IMR-90 (cell line): ENCODE measurements at places on chromosomes 1 and 21. TPM values are rescaled to one million over a fixed set of nuclear protein-coding genes. Genes with fewer than 3 reads are reported as not detected.

DNA sequence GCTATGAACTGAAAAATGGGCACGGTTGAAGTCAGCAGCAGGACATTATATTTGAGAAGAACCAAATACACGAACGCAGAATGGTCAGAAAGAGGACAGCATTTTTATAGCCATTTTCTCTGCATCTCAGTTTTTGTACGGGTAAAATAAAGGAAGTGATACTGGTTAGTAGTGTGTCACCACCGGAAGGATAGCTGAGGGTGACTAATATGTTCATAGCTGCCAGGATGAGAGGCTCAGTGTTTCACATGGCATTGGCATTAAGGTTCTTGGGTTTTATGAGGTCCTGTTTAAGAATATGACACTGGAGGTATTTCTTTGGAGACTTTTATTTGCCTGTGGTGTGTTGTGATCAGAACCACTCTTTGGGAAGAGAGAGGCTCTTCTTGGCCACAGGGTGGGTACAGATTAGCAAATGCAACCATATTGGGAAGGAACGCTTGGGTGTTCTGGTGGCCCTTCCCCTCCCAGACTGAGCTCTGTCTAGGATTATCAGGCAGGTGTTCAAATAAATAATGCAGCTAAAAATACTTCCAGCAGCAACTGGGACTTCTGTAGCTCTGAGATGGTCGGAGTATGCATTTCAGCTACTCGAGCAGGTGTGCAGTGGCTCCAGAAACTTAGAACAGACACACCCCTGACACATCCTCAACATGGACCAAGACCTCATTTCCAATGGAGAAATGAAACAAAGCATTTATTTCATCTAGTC lies 158.2 kb downstream of the PBX1 start:
- H3K27me3 ChIP-seq: no peaks in the 10 kb centered on the region
- H3K4me3 ChIP-seq: no peak overlapping the region
- H3K27ac ChIP-seq: no peak overlapping the region
- no peaks in the 10 kb centered on the region for H3K36me3 ChIP-seq

DNA sequence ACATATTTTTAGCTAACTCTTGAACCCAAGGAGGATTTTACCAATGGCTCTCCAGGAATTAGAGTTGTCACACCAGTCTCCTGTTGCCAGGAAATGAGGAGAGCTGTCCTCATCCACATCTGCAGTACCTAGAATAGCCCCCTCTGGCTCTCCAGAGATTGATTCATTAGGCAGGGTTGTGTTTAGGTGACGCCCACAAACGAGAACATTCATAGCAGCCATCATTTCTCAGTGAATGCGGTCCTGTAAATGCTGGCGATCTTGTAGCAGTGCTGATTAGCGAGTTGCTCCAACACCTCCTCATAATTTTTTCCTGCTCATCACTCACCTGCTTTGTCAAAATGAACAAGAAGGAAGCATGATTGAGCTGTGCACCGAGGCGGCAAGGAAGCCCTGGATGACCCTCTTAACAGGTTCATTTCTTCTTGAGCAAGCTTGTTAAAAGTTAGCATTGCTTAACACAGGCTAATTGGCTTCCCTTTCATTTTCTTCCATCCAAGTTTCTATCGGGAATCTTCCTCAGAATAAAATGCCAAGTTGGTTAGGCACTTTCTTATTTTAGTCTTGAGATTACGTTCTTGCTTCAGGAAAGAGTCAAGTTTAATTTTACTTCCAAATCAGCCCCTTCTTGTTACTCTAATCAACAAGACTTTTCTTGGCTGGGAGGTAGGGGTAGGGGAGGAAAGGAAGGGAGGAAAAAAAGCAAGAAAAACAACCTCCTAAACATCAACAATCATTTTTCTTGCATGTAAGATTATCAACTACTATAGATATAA lies 16.5 kb upstream of the KLHDC8A start:
- no peak overlapping the region for H3K27ac ChIP-seq
- H3K4me1 ChIP-seq: peaks cover 21% of the 10 kb centered on the region
- no peak overlapping the region for H3K4me3 ChIP-seq
- no peaks in the 10 kb centered on the region for H3K36me3 ChIP-seq
- peak; percentile 16 for DNase-seq

DNA sequence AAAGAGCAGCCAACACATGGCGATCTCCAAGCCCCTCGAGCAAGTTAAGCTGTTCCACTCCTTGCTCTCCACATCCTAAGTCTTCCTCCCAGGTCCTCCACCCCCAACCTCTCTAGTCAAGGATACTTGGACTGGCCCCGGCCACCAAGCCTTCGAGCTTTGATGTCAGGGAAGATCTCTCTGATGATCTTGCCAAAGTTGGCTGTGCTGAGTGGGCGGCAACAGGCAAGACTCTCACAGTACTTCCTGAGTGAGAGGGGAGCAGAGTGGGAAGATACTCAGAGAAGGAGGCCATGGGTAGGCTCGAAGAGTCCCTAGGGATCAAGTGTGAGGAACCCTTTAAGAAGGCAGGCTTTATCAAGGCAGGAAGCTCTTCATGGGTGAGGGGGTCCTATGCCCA lies 2.8 kb downstream of the RFX5 start:
- H3K4me1 ChIP-seq: peaks cover 7% of the 10 kb centered on the region
- no peak overlapping the region for H3K4me3 ChIP-seq
- peaks cover 23% of the 10 kb centered on the region for H3K36me3 ChIP-seq
- H3K27me3 ChIP-seq: no peaks in the 10 kb centered on the region
- H3K27ac ChIP-seq: no peak overlapping the region
- DNase-seq: no peak

CACNA1S gene
- not detected in 2 replicates for total RNA-seq

GRCh38 chr21:36630485-36631206 lies 68.3 kb upstream of the SIM2 start:
- no peak overlapping the region for H3K27ac ChIP-seq
- no peaks in the 10 kb centered on the region for H3K36me3 ChIP-seq
- H3K4me3 ChIP-seq: no peak overlapping the region
- DNase-seq: peak; percentile 22
- H3K27me3 ChIP-seq: peaks cover 24% of the 10 kb centered on the region

GRCh38 chr1:178273707-178274410 lies 180.0 kb downstream of the RASAL2 start:
- no peaks in the 10 kb centered on the region for H3K36me3 ChIP-seq
- H3K4me1 ChIP-seq: peaks cover 9% of the 10 kb centered on the region

- H3K27ac ChIP-seq: no peak overlapping the region
- DNase-seq: peak; percentile 87
- peaks cover 68% of the 10 kb centered on the region for H3K36me3 ChIP-seq
- peaks cover 9% of the 10 kb centered on the region for H3K4me1 ChIP-seq
- H3K4me3 ChIP-seq: no peak overlapping the region
These were observed 29.4 kb upstream of the BMP8A start for GRCh38 chr1:39462074-39462473.

DNA sequence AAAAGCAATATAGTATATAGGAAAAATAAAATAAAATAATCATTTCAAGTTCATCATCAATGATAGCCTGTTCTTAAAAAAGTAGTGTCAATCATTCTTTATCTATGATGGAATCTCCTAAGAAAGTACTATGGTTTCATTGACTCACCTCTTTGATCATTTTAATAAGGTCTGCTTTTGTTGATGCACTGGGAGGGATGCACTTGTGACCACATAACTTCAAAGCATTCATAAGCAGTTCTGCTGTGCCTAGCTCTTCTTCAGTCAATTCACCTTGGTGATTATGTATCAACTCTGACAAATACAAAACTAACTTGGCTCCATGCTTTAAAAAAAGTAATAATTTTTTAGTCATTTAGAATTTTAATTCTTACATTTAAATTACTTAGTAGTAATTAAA lies 84.8 kb upstream of the GNG4 start:
- no peaks in the 10 kb centered on the region for H3K27me3 ChIP-seq
- no peaks in the 10 kb centered on the region for H3K36me3 ChIP-seq

CELA2A gene
- not detected in 2 replicates for total RNA-seq

GRCh38 chr1:56505792-56506743 lies 73.3 kb downstream of the PLPP3 start:
- peaks cover 89% of the 10 kb centered on the region for H3K36me3 ChIP-seq
- H3K27ac ChIP-seq: no peak overlapping the region
- no peak for DNase-seq
- H3K27me3 ChIP-seq: no peaks in the 10 kb centered on the region
- peaks cover 11% of the 10 kb centered on the region; the same call in 1 of the 2 replicates for H3K4me1 ChIP-seq
- no peak overlapping the region for H3K4me3 ChIP-seq

DNA sequence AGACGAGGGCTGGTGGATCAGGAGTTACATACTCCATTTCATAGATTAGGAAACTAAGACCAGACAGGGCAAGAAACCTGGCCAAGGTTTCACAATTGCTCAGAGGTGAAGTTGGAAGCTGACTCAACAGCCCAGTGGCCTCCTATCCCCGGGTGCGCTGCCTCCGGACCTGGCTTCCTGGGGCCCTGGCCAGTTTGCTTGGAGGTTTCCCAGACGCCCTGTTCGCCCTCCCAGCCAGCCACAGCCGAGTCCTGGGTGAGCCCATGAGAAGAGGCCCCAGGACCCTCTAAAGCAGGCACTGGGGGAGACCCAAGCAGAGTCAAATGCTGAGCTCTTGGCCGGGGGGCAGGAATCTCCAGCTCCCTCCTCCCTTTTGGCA lies 180.1 kb downstream of the ZBTB18 start:
- H3K4me1 ChIP-seq: peaks cover 10% of the 10 kb centered on the region
- H3K27me3 ChIP-seq: no peaks in the 10 kb centered on the region; the same call in 1 of the 2 replicates
- no peak overlapping the region for H3K4me3 ChIP-seq
- DNase-seq: no peak
- H3K27ac ChIP-seq: no peak overlapping the region

SGIP1 gene
- 27.1 and 43.6 TPM in 2 replicates for total RNA-seq

OLFML3 gene
- 37.8 and 40.9 TPM in 2 replicates for total RNA-seq

PTGER3 gene
- total RNA-seq: under 0.01 TPM in 1 of 2 replicates, not detected in the other

DNA sequence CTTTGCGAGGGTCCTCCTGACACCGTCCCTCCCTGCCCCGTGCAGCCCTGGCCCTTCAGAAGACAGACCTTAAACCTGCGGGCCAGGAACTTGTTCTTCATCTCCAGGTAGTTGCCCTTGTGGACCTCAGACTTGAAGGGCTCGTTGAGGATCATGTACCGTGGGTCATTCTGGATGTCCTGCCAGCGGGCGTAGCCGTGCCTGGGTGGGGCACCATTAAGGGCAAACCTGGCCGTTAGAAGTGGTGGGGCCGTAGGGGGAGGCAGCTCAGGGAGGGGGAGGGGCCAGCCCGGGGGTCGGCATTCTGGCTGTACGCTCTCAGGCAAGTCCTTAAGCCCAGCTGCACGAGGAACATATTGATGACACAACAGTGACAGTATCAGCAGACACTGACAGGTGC lies 64.6 kb downstream of the KCNAB2 start:
- peaks cover 12% of the 10 kb centered on the region; the same call in 1 of the 2 replicates for H3K27me3 ChIP-seq
- DNase-seq: no peak
- no peak overlapping the region for H3K27ac ChIP-seq
- peaks cover under 1% of the 10 kb centered on the region; the same call in 1 of the 2 replicates for H3K4me1 ChIP-seq

GRCh38 chr1:15341634-15342407 lies 67.9 kb upstream of the EFHD2 start:
- H3K36me3 ChIP-seq: no peaks in the 10 kb centered on the region
- no peaks in the 10 kb centered on the region for H3K27me3 ChIP-seq
- H3K4me1 ChIP-seq: peaks cover 12% of the 10 kb centered on the region
- H3K4me3 ChIP-seq: no peak overlapping the region
- peak; percentile 85 for DNase-seq
- peak overlapping the region; percentile 37; the same call in 1 of the 2 replicates for H3K27ac ChIP-seq

DNA sequence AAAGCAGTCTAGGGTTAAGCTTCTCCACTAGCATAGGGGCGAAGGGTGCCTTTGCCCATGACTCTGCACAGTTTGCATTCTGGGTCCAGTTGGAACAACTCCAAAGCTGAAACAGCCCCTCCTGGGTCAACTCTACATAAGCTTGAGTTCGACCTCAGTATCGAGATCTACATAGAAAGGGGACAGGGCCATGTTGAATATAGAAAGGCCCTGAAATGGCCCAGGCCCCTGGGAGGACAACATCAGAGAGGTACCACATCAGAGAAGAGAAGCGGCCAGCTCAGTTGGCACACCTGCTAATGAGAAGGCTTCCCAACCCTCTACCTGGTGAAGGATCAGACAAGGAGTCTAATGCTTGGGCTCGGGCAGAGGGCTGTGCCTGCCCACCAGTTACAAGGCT lies 1.6 kb downstream of the DENND2D start:
- no peak overlapping the region for H3K27ac ChIP-seq
- no peak for DNase-seq
- H3K4me3 ChIP-seq: no peak overlapping the region
- H3K27me3 ChIP-seq: peaks cover 10% of the 10 kb centered on the region

- H3K27me3 ChIP-seq: no peaks in the 10 kb centered on the region
- H3K4me1 ChIP-seq: peaks cover 20% of the 10 kb centered on the region
- no peak overlapping the region for H3K27ac ChIP-seq
- no peak overlapping the region for H3K4me3 ChIP-seq
These were observed 14.3 kb downstream of the TRIM11 start for GRCh38 chr1:228392111-228392936.

CGN gene
- total RNA-seq: 0.28 and 0.36 TPM in 2 replicates

TRIM46 gene
- 2.3 and 2.5 TPM in 2 replicates for total RNA-seq

GRCh38 chr21:41216486-41216885 lies 48.5 kb downstream of the BACE2 start:
- H3K27ac ChIP-seq: no peak overlapping the region
- H3K27me3 ChIP-seq: no peaks in the 10 kb centered on the region
- H3K36me3 ChIP-seq: no peaks in the 10 kb centered on the region
- H3K4me1 ChIP-seq: peaks cover 9% of the 10 kb centered on the region
- no peak for DNase-seq
- no peak overlapping the region for H3K4me3 ChIP-seq

SEMA6C gene
- total RNA-seq: 0.36 and 0.56 TPM in 2 replicates

DNA sequence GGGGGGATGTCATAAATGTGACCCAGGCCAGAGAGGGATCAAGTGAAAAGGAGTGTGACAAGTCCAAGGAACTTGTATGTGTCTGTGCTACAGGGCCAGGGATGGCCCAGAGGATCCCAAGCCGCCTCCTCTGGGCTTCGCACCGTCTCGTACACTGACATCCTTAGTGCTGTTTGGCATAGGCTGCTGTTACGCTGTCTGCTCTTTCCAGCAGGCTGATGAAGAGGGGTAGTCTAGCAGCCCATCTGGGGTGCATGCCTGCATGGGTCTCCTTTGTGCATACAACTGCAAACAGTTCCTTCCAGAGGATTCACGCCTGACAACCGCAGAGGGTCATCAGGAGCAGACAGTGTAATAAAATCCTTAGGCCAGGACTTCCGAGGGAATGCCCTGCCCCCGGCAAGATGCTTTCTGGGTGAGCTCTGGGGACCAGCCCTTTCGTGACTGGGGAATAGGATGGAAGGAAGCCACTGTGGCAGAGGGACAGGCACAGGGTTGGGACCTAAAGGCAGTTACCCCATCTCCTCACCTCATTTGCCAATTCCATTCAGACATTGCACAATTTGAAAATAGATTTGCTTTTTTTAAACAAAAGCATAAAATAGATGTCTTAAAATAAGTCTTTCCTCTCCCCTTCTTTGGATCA lies 6.3 kb upstream of the GOLT1A start:
- peaks cover 17% of the 10 kb centered on the region; the same call in 1 of the 2 replicates for H3K36me3 ChIP-seq
- H3K27me3 ChIP-seq: no peaks in the 10 kb centered on the region
- no peak for DNase-seq
- no peak overlapping the region for H3K27ac ChIP-seq
- no peak overlapping the region for H3K4me3 ChIP-seq

SH3D21 gene
- 1.8 and 1.9 TPM in 2 replicates for total RNA-seq

GRCh38 chr1:84758968-84759491 lies 68.8 kb upstream of the SSX2IP start:
- H3K4me3 ChIP-seq: no peak overlapping the region
- peaks cover 7% of the 10 kb centered on the region for H3K4me1 ChIP-seq
- H3K27ac ChIP-seq: no peak overlapping the region
- no peaks in the 10 kb centered on the region for H3K36me3 ChIP-seq
- H3K27me3 ChIP-seq: peaks cover 2% of the 10 kb centered on the region
- peak; percentile 53 for DNase-seq
